ENCODE measurements at places on chromosomes 13 and 19. TPM values are rescaled to one million over a fixed set of nuclear protein-coding genes. Genes with fewer than 3 reads are reported as not detected.
A peak's percentile ranks its signal among the peaks of the same experiment; 100 is the strongest.

Gene TMEM255B
- total RNA-seq: 26.3 TPM

Gene CKM
- not detected for total RNA-seq

Gene CACNA1A
- total RNA-seq: 0.51 TPM

Gene ZNF578
- not detected for total RNA-seq

Gene TDRD12
- 0.33 TPM for total RNA-seq

Gene MIA
- 2.2 TPM for total RNA-seq

Gene RABAC1
- 69.1 TPM for total RNA-seq

GRCh38 chr19:4851551-4852290 is 15.7 kb downstream of the PLIN3 start:
- no peaks in the 10 kb centered on the region for H3K27me3 ChIP-seq
- H3K4me3 ChIP-seq: no peak overlapping the region
- H3K36me3 ChIP-seq: 0 out of 2 replicates have a peak, but pooled peaks cover 2% of the 10 kb centered on the region
- no peak overlapping the region for H3K27ac ChIP-seq

DNA sequence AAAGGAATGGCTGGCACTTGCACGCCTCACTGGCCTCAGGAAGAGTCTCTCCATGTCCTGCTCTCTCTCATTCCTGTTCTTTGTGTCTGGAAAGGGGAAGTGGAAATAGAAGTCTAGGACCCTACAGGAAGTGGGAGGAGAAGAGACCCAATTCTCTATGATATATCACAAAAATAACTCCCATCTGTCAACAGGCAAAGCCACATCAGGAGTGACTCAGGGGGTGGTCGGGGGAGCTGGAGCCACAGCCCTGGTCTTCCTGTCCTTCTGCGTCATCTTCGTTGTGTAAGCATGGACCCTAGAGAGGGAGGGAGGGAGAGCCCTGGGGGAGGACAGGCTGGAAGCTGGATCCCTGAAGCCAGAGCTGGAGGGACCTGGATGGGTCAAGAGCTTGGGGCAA is 3.0 kb downstream of the SIGLEC9 start:
- H3K36me3 ChIP-seq: no peaks in the 10 kb centered on the region
- H3K4me3 ChIP-seq: no peak overlapping the region
- no peak overlapping the region for H3K27ac ChIP-seq
- H3K27me3 ChIP-seq: no peaks in the 10 kb centered on the region

DNA sequence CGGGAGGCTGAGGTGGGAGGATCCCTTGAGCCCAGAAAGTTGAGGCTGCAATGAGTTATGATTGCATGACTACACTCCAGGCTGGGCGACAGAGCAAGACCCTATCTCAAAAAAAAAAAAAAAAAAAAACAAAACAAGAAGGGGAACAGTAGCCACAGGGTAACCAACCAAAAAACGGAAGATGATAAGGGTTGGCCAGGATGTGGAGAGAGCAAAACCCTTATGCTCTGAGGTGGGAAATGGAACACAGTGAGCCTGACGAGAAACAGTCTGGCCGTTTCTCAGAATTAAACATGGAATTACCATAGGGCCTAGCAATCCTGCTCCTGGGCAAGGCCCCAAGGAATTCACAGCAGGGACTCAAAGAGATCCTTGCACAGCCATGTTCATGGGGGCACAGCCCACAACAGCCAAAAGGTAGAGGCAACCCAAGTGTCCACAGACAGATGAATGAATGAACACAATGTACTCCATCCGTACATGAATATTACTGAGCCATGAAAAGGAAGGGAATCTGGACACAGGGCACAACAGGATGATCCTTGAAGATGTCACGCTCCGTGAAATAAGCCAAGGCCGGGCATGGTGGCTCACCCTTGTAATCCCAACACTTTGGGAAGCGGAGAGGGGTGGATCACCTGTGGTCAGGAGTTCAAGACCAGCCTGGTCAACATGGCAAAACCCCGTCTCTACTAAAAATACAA is 11.3 kb downstream of the NMRK2 start:
- no peaks in the 10 kb centered on the region for H3K27me3 ChIP-seq
- DNase-seq: no peak
- H3K36me3 ChIP-seq: no peaks in the 10 kb centered on the region
- H3K27ac ChIP-seq: no peak overlapping the region

- no peaks in the 10 kb centered on the region for H3K36me3 ChIP-seq
- DNase-seq: no peak
- H3K27me3 ChIP-seq: no peaks in the 10 kb centered on the region
- peak overlapping the region; percentile 97 for H3K4me3 ChIP-seq
Measured at GRCh38 chr19:38263689-38264485, 486 bp upstream of the SPINT2 start.

DNA sequence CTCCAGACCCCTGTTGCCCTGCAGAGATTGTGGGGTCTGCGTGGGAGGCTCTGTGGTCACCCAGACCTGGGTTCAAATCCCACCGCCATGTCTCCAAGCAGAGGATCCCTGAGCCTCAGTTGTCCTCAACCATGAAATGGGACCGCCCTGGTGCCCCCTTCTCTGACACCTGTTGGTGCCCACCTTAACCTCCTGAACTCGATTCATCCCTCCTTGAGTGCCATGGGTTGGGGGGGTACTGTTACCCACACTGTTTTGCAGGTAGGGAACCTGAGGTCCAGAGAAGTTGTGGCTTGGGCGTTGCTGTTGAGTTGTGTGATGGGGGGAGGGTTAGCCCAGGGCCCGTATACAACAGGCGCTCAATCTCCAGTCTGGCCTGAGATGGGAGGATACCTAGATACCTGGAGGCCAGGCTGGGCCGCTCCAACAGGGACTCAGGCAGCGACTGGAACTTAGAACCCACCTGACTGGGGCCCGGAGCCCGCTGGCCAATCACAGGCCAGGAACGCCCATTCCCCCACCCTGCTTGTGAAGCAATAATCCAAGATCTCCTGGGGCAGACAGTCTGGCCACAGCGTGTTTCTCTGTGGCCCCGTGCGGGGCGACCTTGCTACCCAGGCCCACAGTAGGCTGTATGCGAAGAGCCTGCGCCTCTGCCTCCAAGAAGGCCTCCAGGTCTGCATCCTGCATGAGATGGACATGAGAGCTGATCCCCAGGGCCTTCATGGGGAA is 2.8 kb downstream of the ARID3A start:
- H3K4me1 ChIP-seq: peaks cover 10% of the 10 kb centered on the region
- no peaks in the 10 kb centered on the region for H3K27me3 ChIP-seq
- peaks cover 8% of the 10 kb centered on the region for H3K36me3 ChIP-seq
- no peak overlapping the region for H3K4me3 ChIP-seq
- H3K27ac ChIP-seq: no peak overlapping the region
- no peak for DNase-seq

DNA sequence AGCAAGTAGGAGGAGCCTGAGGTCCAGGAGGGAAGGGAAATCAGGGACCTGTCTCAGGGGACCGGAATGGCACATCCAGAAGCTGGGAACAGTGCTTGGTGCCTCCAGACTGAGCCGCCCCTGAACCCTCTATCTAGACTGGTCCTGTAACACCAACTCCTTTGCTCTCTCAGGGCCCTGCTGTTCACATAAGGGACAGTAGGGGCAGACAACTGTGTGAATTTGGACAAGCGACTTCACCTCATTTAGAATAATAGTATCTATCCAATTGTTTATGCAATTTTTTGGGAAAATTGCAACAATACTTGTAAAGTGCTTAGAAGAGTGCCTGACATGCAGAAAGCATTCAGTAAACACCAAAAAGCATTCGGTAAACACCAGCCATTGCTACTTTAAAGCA is 14.0 kb downstream of the SYMPK start:
- peaks cover 13% of the 10 kb centered on the region for H3K36me3 ChIP-seq
- no peaks in the 10 kb centered on the region for H3K27me3 ChIP-seq
- DNase-seq: no peak
- H3K27ac ChIP-seq: no peak overlapping the region
- H3K4me3 ChIP-seq: no peak overlapping the region

- H3K27ac ChIP-seq: no peak overlapping the region
- no peaks in the 10 kb centered on the region for H3K36me3 ChIP-seq
- peak overlapping the region; percentile 2 for H3K4me3 ChIP-seq
Measured at GRCh38 chr19:30228835-30229524, 143.2 kb upstream of the ZNF536 start.

DNA sequence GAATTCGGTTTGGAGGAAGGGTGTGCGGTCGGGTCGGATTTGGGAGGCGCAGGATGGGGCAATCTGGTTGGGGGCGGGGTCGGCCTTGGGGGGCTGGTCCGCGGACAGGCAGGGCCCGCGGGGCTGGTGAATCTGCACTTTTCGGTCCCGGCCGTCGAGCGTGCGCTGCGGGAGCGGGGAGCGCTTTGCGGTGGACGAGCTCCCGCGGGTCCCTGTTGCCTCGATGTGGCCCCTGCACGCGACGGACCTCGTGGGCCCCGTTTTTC is 11.9 kb downstream of the PEAK3 start:
- H3K4me1 ChIP-seq: peaks cover 18% of the 10 kb centered on the region
- no peak for DNase-seq
- peak overlapping the region; percentile 89 for H3K4me3 ChIP-seq
- H3K36me3 ChIP-seq: peaks cover 7% of the 10 kb centered on the region

- no peak overlapping the region for H3K4me3 ChIP-seq
- no peaks in the 10 kb centered on the region for H3K4me1 ChIP-seq
- H3K36me3 ChIP-seq: no peaks in the 10 kb centered on the region
- H3K27me3 ChIP-seq: no peaks in the 10 kb centered on the region
- DNase-seq: no peak
Measured at GRCh38 chr13:41858780-41859179, 102.1 kb downstream of the VWA8 start.

- H3K36me3 ChIP-seq: no peaks in the 10 kb centered on the region
- H3K27me3 ChIP-seq: no peaks in the 10 kb centered on the region
- no peaks in the 10 kb centered on the region for H3K4me1 ChIP-seq
- DNase-seq: no peak
Measured at GRCh38 chr19:48724796-48725753, 5.5 kb upstream of the MAMSTR start.

DNA sequence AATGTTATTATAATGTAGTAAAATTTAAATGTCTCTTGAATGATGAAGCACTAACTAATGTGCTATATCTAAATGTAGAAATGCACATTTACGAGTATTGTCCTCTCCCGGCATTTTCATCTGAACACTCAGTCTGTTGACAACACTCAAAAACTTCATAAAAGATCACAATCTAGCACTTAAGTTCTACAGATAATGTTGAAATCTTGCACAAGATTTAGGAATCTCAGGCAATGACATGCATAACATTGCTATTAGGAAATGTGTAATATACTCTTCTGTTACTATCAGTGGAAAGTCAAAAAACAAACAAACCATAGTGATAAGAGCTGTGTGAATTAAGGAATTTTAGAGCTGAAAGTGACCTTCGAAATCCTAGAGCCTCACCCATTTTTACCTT is 37.5 kb upstream of the XPO4 start:
- no peaks in the 10 kb centered on the region for H3K27me3 ChIP-seq
- no peak overlapping the region for H3K4me3 ChIP-seq
- DNase-seq: no peak
- H3K36me3 ChIP-seq: no peaks in the 10 kb centered on the region
- no peaks in the 10 kb centered on the region for H3K4me1 ChIP-seq

DNA sequence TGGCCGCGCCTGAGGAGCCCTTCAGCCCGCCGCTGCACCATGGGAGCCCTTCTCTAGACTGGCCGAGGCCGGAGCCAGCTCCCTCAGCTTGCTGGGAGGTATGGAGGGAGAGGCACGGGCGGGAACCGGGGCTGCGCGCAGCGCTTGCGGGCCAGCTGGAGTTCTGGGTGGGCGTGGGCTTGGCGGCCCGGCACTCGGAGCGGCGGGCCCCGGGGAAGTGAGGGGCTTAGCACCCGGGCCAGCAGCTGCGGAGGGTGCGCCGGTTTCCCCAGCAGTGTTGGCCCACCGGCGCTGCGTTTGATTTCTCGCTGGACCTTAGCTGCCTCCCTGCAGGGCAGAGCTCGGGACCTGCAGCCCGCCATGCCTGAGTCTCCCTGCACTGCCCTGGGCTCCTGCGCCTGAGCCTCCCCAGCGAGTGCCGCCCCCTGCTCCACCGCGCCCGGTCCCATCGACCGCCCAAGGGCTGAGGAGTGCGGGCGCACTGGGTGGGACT is 1890.0 kb upstream of the PCDH20 start:
- H3K36me3 ChIP-seq: no peaks in the 10 kb centered on the region
- H3K27ac ChIP-seq: no peak overlapping the region
- no peak for DNase-seq
- H3K4me1 ChIP-seq: no peaks in the 10 kb centered on the region

DNA sequence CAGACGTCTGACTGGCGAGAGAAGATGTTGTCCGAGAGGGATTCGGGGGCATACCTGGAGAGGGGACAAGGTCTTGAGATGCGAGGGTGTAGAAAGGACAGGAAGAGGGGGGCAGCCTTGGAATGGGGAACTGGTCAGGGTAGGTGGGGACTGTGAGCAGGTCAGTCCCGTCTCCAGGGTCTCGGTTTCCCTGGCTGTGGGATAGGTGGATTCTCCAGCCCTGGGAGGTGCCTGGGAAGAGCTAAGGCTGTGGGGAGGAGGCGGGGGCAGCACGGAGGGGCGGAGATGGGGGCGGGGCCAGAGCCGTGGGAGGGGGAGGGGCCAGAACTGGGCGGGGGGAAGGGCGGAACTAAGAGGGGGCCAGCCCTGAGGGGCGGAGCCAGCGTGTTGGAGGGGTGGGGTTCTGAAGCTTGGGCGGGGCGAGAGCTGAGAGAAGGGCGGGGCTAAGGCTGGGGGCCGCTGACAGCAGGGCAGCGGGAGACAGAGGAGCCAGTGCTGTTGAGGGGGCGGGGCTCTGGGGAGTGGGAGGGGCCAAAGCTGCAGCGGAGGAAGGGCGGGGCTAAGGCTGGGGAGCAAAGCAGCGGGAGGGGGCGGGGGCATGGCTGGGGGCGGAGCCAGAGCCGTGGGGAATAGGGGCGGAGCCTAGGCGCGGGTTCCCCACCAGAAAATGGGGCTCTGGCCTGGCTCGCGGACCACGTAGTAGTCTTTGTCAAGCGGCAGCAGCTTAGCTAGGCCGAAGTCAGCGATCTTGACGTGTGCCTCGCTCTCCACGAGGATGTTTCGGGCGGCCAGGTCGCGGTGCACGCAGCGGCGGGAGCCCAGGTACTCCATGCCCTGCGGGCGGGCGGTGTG is 9.5 kb upstream of the INSL3 start:
- peak overlapping the region; percentile 83 for H3K4me3 ChIP-seq
- H3K27ac ChIP-seq: no peak overlapping the region
- DNase-seq: peak; percentile 68
- no peaks in the 10 kb centered on the region for H3K27me3 ChIP-seq
- H3K36me3 ChIP-seq: no peaks in the 10 kb centered on the region

DNA sequence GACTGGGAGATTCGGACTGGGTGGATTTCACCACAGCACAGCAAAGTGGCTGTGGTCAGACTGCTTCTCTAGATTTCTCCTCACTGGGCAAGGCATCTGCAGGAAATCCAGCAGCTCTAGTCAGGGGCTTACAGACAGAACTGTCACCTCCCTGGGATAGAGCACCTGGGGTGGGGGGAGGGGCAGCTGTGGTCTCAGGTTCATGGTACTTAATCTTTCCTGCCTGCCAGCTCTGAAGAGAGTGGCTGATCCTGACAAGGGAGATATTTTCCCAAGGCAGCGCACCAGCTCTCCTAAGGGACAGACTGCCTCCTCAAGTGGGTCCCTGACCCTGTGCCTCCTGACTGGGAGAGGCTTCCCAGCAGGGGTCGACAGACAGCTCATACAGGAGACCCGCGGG is 212.8 kb upstream of the KLF12 start:
- H3K27me3 ChIP-seq: no peaks in the 10 kb centered on the region
- no peaks in the 10 kb centered on the region for H3K4me1 ChIP-seq
- H3K36me3 ChIP-seq: no peaks in the 10 kb centered on the region
- DNase-seq: no peak
- no peak overlapping the region for H3K27ac ChIP-seq

- no peak overlapping the region for H3K4me3 ChIP-seq
- H3K36me3 ChIP-seq: no peaks in the 10 kb centered on the region
- no peak for DNase-seq
- no peak overlapping the region for H3K27ac ChIP-seq
- H3K4me1 ChIP-seq: peaks cover 4% of the 10 kb centered on the region
Measured at GRCh38 chr19:18663940-18664530, 19.4 kb upstream of the CRTC1 start.
